ENCODE measurements at places on chromosomes 3 and 15.

DNA sequence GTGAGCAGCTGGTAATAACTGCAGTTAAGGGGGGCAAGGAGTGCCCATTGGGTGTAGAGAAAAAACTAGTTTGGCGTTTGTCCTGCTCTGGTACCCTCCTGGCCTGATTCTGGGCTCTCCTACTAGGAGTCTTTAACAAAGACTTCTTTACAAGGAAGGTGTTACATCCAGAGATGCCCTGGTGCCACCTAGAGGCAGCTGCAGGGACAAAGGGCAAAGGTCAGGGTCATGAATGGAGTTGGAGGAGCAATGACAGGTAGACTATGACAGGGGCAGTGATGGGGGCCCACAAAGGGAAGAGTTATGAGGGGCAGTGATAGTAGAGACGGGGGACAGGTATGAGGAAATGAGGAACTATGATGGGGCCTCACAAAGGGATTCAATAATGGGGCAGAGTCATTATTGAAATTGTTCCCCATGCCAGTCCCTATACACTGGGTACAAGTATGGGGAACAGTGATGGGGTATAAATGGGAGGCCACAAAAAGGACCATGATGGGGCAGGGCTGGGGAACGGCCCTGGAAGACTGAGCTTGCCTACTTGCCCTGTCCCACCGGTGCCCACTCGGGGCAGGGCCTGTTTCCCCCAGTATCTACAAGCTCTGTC lies 7.9 kb downstream of the CCDC71 start:
- DNase-seq = no peak

GRCh38 chr3:169241991-169242707 lies 421.4 kb downstream of the MECOM start:
- no peak for DNase-seq

GRCh38 chr3:49636883-49637609 lies 37.1 kb upstream of the APEH start:
- no peak for DNase-seq

GRCh38 chr3:115022199-115022598 lies 124.9 kb downstream of the ZBTB20 start:
- DNase-seq = no peak

GRCh38 chr3:61360297-61360965 lies 109.2 kb upstream of the FHIT start:
- no peak for DNase-seq

- DNase-seq = no peak
Observed at GRCh38 chr15:25678500-25678855, 184.6 kb downstream of the ATP10A start.

DNA sequence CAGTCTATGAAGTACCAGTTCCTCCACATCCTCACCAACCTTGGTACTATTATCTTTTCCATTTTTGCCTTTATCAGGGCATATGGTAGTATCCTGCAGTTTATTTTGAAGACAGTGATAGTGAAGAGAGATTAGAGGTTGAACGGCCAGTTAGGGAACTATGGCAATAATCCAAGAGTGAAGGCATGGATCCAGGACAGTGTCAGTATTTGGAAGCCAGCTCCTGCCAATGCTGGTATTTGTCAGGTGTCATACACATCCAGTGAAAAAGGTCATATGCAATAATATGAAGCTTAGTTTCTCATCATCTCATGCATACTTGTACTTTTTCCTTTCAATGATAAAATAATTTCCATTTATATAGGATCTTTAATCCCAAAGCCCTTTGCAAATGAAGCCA lies 56.8 kb upstream of the KCNMB2 start:
- no peak for DNase-seq

- no peak for DNase-seq
Observed at GRCh38 chr3:177591379-177591778, 394.1 kb upstream of the TBL1XR1 start.

GRCh38 chr3:42651248-42652091 lies 2.0 kb upstream of the ZBTB47 start:
- no peak for DNase-seq

GRCh38 chr15:69127306-69127705 lies 33.1 kb upstream of the GLCE start:
- no peak for DNase-seq

GRCh38 chr3:119015942-119016341 lies 18.7 kb downstream of the IGSF11 start:
- DNase-seq = no peak

GRCh38 chr15:96312641-96313335 lies 17.7 kb upstream of the NR2F2 start:
- no peak for DNase-seq

DNA sequence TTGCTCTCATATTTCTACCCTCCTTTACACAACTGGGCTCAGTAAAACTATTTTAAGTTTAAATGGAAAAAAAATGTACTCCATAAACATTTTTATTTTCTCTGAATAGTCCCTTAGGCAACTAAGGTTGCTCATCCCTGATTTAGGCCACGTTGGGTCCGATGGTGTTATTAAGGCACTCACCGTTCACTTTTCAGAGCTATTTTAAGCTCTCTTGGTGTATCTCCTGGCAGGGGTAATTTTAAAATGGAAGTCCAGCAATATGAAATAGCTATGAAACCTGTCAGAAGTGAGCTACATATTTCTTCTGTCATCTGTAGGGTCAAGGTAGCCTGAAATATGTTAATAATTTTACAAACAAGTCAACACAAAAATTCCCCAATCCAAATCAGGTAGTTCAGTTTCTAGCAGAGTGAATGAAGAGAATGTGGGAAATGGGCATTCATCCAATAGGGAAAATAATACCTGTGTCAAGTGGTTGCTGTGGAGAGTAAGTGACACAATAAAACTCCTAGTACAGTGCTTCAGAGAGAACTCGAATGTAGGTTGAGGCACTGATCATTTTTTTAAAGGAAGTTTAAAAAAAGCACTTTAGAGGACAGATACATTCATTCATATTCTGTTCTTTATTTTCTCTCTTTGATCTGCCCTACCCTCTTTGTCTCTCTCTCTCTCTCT lies 209.3 kb upstream of the FEZF2 start:
- no peak for DNase-seq

DNA sequence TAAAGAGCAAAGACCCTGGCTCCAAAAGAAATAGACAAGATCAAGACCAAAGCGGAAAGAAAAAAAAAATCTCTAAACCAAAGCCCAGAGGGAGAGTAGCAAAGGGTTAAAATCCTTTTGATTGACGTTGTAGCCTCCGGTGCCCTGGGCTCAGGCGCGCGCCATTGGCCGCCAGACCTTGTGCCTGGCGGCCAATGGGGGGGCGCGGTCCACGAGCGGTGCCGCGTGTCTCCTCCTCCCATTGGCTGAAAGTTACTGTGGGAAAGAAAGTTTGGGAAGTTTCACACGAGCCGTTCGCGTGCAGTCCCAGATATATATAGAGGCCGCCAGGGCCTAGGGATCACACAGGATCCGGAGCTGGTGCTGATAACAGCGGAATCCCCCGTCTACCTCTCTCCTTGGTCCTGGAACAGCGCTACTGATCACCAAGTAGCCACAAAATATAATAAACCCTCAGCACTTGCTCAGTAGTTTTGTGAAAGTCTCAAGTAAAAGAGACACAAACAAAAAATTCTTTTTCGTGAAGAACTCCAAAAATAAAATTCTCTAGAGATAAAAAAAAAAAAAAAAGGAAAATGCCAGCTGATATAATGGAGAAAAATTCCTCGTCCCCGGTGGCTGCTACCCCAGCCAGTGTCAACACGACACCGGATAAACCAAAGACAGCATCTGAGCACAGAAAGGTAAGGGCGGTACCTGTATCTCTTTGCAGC lies at the start of gene HES1:
HES1 (plus strand) TSS at position 343 of the 713 bp plus-strand sequence; CDS start at position 576, 233 bp downstream.
- DNase-seq = peak; percentile 98

- DNase-seq = no peak
Observed at GRCh38 chr3:45595364-45596195, 1.0 kb downstream of the LIMD1 start.

- no peak for DNase-seq
Observed at GRCh38 chr15:39132070-39132469, 448.8 kb upstream of the THBS1 start.

DNA sequence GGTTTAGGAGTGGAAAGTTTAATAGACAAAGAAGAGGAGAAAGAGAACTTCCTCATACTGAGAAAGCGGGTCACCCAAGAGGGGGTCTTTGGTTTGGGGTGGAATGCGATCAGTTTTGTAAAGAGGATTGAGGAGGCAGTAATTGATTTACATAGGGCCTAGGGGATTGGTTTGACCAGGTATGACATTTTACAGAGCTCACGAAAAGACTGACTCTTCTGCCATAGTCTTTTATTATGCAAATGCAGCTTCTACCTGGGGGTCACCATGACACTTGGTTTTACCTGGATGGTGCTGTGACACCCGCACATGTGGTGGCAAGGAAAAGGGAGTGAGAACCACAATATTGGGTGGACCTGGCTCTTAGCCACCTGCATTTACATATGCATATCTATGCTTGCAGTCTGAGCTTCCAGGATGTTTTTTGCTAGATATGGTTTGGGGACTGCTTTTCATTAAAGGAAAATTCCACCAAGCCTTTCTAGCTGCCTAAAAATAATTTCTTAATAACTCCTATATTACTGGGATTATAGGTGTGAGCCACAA lies 6.9 kb upstream of the NME9 start:
- DNase-seq = no peak

GRCh38 chr3:120446891-120447668 lies 3.7 kb downstream of the FSTL1 start:
- no peak for DNase-seq

- DNase-seq = no peak
Observed at GRCh38 chr3:13346481-13347389, 73.4 kb downstream of the NUP210 start.

DNA sequence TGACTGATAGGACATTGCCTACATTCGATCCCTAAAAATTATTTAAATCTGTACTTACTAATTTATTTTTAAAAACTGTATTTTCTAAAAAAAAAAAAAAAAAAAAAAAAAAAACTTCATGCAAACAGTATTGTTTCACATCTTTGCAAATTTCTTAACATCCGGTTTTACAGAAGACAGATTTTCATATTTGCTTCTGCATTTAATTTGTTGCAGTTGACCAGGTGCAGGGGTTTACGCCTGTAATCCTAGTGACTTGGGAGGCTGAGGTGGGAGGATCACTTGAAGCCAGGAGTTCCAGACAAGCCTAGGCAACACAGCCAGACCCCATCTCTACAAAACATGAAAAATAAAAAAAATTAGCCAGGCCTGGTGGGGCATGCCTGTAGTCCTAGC lies 6.4 kb upstream of the NFKBIZ start:
- no peak for DNase-seq

DNA sequence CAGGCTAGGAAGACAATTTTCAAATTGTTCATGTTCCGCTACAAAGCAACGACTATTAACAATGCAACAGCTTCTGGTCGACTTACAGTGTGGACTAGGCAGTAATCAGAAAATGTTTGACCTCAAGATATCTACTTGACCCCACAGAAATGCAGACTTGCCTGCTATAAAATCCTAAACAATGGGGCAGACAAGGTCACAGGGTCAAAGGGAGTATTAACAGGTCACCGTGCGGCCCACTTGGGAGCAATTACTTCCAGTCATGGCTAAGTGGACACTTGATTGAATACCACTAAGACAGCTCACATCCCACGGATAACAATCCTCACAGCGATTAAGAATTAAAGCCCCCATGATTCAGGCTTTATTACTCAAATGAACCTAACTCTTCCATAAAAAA lies 58.9 kb downstream of the FOXP1 start:
- no peak for DNase-seq

GRCh38 chr3:115648559-115648958 lies 25.2 kb downstream of the GAP43 start:
- no peak for DNase-seq

- DNase-seq = peak; percentile 79
Observed at GRCh38 chr3:99505646-99506269, 132.6 kb upstream of the COL8A1 start.

DNA sequence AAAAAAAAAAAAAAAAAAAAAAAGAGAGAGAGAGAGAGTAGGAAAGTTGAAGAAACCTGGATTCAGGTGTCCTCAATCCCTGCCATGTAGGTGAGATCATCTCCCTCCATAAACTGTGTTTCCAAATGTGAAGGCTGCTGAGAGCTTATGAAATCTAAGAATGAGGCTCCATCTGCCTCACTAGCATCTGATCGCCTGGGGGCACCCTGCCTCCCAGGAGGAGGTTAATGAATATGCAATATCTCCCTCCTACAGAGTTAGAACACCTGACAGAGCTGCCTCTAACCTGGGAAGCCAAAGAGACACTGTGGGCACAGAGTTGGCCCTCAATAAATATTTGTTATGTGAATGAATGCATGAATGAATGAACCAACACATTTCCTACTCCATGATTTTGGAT lies 23.8 kb upstream of the ZNF148 start:
- DNase-seq = no peak

DNA sequence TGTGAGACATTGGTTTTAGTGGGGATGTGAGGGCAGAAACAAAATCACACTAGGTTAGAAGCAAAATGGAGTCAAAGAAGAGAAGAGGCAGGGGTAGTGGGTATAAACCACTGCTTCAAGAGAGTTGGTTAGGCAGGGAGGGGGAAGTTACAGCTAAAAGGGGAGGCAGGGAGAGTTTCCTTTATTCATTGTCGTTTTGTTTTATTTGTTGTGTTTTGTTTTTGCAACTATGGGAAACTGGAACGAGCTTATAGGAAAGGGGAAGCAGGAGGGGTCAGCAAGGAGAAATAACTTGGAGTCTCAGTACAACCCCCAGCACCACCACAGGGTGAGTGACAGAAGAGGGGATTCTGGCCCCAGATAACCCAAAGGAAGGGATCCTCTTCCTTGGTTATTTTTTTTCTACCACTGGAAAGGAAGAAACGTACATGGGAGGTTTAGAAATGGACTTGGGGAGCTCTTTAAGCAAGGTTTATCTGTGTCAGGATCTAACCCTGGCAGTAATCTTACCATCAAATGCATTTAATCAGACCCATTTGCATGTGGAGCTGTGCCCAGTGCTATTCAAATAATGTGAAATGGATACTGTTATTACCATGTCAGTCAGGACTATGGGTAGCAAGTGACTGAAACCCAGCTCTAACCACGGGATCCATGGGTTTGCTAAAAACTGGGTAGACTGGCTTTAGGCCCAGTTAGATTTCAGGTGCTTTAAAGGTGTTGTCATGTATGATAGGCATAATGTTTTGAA lies 68.7 kb downstream of the CCNL1 start:
- no peak for DNase-seq

- no peak for DNase-seq
Observed at GRCh38 chr15:98953968-98954367, 53.6 kb downstream of the PGPEP1L start.

- no peak for DNase-seq
Observed at GRCh38 chr3:170222647-170223541, 670 bp downstream of the PRKCI start.

DNA sequence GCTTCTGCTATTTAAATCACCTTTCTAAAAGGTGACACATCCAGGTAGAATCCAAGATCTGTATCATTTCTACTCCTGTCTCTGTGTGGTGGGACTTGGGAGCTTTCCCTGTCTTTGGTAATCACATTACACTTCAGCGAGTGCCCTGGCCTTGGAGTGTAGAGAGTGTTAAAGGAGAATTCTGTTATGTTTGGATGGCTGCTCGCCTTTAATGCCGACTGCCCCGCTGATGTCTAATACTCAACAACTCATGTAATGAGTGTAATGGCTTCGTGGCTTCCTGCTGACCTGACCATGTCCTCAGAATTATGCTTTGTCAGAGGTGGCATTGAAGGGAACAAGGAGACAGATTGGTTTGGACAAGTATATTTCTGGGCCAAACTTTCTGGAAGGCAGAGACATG lies 66.3 kb upstream of the LRTM1 start:
- no peak for DNase-seq

- peak; percentile 19 for DNase-seq
Observed at GRCh38 chr3:62098646-62099365, 274.5 kb downstream of the FEZF2 start.

Data from fibroblast of skin of left quadriceps (primary cell).